Brain microvascular endothelial cell (primary cell): ENCODE measurements at places on chromosomes 6 and 20.
A peak's percentile ranks its signal among the peaks of the same experiment; 100 is the strongest.

GRCh38 chr6:134651519-134651918 lies 298.4 kb downstream of the ALDH8A1 start:
- no peak for DNase-seq

DNA sequence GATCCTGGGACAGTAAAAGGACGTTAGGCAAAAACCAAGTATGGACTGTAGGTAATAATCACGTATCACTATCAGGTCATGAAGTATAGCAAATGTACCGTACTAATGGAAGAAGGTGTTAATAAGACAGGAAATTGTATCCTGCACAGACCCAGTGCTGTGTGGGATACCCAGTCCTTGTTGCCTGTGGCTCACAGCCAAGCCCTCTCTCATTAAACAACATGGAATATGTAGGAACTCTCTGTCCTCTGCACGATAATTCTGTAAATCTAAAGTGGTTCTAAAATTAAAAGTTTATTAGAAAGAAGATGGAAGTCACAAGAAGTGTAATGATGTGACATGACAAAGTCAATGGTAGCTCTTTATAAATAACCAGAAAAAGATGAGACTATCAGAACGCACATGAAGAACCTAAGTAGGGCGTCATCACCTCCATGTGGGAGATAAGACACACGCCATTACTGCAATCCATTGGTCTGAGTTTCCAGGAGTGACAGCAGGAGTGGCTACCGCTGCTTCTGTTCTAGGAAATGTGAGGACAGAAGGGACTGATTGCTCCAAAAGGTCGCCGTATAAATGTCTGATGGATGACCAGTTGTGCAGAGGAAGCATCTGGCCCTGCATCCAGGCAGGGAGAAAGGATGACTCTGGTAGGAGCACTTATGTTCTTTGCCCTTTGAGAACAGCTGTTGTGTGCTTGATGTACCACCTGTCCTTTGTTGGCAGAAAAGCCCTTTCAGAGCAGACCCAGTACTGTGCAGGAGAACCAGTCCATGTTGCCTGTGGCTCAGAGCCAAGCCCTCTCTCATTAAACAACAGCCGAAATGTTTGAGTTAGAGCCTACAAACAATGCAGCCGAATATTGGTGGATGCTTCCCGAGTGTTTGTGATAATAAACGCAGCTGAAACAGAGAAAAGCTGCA lies 125.6 kb downstream of the FIG4 start:
- DNase-seq, result no peak

DNA sequence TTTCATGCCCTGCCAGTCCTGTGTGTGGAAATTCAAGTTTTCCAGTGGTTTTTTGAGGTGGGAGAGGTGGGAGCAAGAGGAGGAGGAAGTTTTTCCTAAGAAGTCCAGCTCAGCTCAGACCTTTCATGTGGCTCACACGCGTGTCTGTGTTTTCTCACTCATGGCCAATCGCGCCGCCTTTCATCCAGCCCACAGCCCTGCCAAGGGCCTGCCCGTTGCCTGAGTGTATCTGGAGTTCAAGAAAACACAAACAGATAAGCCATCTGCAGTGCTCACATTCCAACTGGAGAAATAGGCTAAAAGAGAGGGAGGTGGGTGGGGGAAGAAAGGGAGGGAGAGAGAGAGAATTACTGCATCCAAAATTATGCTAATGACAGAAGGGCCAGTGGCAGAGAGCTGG lies 12.6 kb upstream of the MPC1 start:
- DNase-seq, result no peak

GRCh38 chr6:137389150-137389704 lies 105.0 kb downstream of the OLIG3 start:
- peak; percentile 1 for DNase-seq

GRCh38 chr6:30541515-30542403 lies 14.5 kb downstream of the GNL1 start:
- DNase-seq, result peak; percentile 73

GRCh38 chr20:62886709-62887058 lies 25.1 kb upstream of the TCFL5 start:
- no peak for DNase-seq

DNA sequence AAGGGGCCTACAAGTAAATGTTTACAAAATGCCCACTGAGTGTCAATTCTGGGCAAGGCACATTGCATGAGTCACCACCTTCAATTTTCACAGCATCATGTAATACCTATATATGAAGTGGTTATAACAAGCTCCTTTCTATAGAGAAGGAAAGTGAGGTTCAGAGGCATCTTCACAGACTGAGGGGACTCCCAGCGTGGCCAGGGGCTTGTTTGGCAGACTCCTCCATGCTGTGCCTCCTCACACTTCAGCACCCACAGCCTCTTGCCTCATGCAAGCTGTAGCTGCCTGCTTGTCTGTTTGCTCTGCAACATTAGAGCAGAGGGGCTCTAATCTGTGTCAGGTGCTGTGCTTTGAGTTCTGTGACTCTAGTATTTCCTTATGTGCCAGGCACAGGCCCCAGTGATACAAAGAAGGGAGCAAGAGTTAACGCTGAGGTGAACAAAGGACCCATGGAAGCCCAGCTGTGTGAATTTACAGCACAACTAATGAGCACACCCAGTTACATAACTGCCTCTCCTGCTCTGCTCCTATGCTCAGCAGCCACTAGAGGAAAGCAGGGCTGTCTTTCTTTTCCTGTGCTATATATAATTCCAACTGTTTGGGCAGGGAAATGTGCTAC lies 72.3 kb downstream of the ZHX3 start:
- no peak for DNase-seq

GRCh38 chr20:50848341-50848808 lies 53.5 kb downstream of the BCAS4 start:
- no peak for DNase-seq

GRCh38 chr6:167209577-167209975 lies 51.8 kb upstream of the GPR31 start:
- no peak for DNase-seq

- DNase-seq, result no peak
These were observed 69.4 kb downstream of the PHACTR1 start for GRCh38 chr6:12785921-12786320.

- no peak for DNase-seq
These were observed 18.3 kb downstream of the SLC16A10 start for GRCh38 chr6:111105578-111105977.

GRCh38 chr6:74733830-74734620 lies 471.8 kb downstream of the COL12A1 start:
- no peak for DNase-seq

- no peak for DNase-seq
These were observed 397.4 kb upstream of the PLCB4 start for GRCh38 chr20:8671370-8671961.

DNA sequence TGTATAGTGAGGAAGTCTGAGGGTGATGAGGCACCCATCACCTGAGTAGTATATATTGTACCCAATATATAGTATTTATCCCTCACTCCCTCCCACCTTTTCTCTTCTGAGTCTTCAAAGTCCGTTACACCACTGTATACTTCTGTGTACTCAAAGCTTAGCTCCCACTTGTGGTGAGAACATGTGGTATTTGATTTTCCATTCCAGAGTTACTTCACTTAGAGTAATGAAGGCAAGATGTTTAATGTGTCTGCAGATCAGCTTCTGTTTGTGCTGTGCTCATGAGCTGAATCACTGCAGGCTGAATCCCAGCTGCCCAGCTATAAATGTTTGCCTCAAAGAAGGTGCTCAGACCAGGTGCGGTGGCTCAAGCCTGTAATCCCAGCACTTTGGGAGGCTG lies 139.3 kb upstream of the FOXA2 start:
- DNase-seq, result no peak

GRCh38 chr6:32196682-32197616 lies 4.5 kb upstream of the GPSM3 start:
- no peak for DNase-seq
